ENCODE measurements at places on chromosomes 1 and 21.

DNA sequence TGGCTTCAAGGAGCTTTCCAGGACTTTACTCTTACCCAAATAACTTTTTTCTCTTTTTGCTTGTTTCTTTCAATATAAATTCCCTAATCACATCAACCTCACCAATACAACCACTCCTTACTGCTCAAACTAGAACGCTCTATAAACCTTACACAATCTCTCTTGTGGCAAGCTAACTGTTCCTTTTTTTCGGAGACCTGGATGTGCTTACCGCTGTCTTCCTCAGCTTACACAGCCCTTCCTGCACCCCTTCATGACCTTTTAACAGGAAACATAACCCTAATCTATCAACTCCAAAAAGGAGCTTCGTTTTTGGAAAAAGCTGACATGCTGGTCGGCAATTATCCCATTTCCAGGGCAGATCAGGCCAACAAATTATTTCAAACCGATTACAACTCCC lies 24.1 kb upstream of the SLC2A5 start:
- no peak for DNase-seq

DNA sequence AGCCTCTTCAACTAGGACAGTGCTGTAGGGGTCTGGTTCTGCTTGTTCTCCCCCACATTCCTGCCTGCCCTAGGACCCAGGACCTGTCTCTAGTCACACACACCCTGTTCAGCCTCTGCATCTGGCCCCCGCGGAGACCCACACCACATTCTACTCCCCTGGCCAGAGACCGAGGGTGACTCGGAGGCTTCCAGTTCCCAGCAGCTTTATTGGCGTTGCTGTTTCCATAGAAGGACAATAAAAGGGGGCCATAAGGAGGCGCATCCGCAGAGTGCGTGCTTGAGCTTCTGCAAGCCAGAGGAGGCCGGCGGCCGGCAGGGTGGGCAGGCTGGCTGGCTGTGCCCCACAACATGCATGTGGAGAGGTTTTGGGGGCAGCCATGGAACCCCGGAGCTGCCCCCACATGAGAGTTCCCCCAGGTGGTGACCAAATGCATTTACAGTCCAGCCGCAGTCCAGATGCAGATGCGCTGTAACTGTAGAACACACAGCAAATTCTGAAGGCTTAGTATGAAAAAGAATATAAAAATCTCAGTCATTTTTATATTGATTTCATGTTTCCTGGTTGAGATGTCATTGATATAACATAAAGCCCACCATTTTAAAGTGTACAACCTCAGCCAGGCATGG lies 52.4 kb downstream of the PDE9A start:
- DNase-seq, result no peak

GRCh38 chr1:198649968-198650338 lies 11.1 kb downstream of the PTPRC start:
- DNase-seq, result no peak

DNA sequence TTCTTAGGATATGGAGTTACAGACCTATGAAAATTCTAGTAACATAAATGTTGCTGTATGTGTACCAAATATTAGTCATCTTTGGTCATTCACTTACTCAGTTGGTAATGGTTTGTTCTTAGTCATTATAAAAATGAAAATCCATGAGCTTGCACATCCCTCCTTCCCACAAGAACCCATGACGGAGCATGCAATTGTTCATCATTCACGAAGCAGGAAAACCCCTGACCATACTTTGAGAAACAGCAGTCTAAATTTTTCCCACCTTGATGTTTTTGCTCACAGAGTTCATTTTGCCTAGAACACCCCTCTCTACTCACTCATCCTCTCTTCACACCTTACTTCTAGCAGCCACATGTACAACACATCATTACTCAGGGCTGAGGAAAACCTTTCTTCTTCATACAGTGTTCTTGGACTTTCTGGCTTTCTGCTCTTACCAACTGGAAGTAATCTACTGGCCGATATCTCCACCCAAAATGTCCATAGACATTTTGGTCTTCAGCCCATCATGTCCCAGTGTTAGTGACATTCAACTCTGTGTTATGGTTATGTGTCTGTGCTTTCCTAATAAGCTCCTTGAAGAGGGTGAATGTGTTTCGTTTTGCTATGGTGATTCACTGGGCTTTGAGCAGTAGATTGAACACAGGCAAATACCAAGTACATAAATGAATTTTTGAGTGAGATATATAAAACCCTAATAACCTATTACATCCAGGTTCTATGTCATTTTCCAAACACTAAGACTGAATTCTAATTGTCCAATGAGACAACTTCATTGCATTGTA lies 189.9 kb downstream of the ZC3H11B start:
- DNase-seq, result peak; percentile 65

DNA sequence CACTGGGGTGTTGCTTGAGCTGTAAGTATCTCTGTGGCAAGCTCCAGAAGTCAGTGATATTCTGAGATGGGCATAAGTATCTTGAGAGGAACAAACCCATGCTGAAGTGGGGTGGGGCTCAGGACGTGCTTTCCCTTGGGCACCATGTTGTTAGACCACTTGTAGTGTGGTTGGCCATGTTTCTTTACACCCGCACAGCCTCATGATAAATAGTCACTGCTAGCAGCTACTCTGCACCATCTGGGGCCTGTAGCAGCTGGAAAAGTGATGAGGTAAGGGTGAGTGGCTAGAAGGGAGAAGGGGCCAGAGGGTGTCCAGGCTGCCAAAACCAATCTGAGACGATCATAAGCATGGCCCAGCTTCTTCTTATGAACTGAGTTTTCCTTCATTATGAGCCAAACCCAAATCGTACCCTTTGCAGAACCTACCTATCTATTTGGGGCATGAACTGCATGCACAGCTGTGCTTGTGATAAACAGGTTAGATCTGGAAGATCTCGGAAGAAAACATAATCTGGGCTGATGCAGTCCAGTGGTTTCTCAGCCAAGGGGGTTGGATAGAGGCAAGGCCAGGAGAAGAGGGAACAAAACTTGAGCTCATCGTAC lies 91.9 kb upstream of the IRF2BP2 start:
- DNase-seq, result no peak

- DNase-seq, result no peak
These were observed 15.0 kb upstream of the PSMB2 start for GRCh38 chr1:35656148-35656862.

DNA sequence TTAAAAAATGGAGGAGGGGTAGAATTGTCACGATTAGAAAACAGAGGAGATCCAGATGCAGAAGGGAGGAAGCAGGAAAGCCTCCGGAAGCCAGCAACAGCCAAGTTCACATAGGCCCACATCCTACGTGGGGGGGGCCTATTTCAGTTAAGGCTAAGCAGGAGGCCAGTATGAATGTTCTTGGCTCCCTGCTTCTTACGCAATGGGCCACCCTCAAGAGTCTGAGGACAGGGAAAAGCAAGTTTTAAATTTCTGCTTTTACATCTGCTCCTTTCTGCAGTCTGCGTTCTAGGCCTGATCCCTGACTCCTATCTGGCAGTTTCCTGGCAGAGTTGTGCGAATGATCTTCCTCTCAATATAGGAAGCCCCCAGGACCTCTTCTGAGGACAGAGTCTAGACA lies 30.6 kb downstream of the RABIF start:
- peak; percentile 48 for DNase-seq

DNA sequence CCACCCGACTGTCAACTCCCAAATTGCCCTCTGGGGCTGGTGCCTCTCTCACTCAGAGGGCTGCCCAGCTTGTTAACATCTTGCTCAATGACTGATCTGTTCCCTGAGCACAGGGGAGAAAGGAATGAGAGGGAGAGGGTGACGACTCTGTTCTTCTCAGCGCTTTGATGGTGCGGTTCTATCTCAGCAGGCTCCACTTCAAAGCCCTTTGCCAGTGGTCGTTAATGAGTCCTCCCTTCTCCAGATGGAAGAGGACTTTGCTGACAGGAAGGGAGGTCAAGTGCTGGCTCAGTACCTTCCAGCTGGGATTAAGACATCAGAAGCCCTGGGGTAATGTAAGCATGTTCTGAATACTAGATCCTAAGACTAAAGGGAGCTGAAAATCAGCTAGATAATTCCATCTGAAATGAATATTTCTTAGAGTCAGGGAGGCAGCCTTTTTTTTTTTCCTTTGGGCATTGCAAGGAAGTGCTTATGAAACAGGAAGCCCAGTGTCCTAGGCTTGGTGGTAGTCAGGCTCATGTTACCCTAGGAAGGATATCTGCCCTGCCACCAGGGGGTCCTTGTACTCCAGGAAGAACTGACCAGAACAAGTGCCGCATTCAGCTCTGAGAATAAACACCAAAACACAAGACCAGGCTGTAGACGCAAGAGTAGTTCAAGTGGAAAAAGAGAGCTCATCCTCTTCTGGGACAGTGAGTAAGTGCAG lies 4.7 kb downstream of the FMOD start:
- no peak for DNase-seq

DNA sequence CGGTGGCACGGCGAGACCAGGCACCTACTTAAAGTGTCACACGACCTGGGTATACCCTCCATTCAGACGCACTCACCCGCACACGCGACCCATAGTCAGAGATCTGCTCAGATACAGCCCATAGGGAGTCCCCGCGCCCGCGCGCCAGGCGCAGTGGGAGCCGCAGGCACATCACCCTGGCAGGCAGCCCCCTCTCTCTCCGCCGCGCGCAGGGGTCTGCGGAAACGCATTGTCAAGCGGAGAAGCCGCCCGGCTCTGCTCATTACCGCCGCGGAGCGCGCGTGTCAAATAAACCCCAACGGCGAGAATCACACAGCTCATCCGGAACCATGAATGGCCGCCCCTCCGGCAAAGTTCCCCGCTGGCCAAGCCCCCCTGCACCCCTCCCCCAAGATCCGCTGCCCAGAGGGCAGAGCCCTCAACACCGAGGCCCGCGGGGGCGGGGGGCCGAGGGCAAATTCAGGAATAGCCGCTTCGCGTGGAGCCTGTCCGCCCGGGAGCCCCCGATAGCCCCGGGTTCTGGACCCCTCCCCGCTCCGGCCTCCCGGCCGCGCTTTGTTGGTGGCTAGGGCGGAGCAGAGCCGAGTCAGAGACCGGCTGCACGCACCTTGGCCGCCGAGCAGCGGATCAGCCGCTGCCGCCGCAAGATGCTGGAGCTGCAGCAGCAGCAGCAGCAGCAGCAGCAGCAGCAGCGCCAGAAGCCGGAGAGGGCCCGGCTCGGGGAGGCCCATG lies 522 bp downstream of the LRP8 start:
- DNase-seq, result no peak

DNA sequence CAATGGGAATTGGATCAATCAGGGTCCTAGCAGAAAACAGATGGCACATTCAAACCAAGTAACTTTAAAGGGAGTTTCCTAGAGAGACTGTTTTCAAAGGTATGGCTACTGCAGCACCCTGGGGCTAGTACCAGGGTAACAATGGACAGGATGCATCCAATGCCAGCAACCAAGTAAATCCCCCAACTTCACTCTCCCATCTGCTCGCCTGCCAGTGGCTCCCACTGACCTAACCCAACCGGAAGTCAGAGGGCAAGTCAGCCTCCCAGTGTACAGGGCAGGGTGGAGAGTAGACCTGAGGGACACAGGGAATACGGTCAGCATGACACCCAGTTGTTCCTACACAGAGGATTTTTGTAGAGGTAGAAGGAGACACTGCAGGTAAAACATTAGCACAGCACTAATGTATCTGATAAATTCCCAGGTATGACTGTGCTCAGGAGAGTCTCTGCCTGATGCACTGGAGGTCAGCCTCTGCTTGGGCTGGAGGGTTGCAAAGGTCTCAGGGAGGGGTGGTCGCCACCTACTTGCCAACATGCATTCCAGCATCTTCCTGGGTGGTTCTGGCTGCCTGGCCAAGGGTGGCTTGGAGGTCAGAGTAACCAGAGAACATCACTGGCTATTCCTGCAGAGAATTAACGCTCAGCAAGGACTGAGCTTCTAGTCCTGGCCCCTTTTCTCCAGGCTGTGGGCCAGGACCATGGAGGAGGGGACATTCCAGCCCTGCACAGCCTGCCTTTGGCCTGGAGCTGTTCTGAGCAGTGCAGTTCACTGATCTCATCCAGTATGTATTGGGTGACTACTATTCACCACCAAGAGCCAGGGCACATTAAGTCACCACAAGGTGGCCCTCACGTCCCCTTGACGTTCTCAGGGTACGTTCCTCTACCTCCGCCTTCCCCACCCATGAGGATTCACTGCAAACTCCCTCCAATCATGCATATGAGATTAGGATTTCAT lies 5.1 kb upstream of the GJA4 start:
- DNase-seq, result no peak

- DNase-seq, result no peak
These were observed 75.4 kb upstream of the VTCN1 start for GRCh38 chr1:117286145-117286544.

GRCh38 chr1:244341455-244342450 lies 110.0 kb downstream of the ADSS2 start:
- no peak for DNase-seq

GRCh38 chr1:186082235-186082937 lies 292.7 kb downstream of the TPR start:
- DNase-seq, result peak; percentile 70

DNA sequence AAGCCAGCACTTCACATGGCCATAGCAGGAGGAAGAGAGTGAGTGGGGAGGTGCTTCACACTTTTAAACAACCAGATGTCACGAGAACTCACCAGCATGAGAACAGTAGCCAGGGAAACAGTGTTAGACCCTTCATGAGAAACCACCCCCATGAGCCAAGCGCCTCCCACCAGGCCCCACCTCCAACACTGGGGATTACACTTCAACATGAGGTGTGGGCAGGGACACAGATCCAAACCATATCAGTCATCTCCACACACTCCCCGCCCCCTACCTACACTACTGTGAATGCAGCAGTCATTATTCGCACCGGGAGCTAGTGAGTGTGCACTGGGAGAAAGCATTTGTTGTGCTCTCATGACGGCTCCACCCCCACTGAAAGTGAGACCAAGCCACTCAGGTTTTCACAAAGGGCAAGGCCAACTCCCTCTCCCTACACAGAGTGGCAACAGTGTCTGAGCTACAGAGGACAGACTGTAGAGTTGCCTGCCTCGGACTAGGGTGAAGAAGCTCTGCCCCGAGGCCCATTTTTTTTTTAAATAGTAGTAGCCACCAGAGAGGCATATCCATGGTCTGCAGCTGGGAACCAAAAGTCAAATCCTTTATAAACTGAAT lies 125.6 kb downstream of the BARHL2 start:
- no peak for DNase-seq

DNA sequence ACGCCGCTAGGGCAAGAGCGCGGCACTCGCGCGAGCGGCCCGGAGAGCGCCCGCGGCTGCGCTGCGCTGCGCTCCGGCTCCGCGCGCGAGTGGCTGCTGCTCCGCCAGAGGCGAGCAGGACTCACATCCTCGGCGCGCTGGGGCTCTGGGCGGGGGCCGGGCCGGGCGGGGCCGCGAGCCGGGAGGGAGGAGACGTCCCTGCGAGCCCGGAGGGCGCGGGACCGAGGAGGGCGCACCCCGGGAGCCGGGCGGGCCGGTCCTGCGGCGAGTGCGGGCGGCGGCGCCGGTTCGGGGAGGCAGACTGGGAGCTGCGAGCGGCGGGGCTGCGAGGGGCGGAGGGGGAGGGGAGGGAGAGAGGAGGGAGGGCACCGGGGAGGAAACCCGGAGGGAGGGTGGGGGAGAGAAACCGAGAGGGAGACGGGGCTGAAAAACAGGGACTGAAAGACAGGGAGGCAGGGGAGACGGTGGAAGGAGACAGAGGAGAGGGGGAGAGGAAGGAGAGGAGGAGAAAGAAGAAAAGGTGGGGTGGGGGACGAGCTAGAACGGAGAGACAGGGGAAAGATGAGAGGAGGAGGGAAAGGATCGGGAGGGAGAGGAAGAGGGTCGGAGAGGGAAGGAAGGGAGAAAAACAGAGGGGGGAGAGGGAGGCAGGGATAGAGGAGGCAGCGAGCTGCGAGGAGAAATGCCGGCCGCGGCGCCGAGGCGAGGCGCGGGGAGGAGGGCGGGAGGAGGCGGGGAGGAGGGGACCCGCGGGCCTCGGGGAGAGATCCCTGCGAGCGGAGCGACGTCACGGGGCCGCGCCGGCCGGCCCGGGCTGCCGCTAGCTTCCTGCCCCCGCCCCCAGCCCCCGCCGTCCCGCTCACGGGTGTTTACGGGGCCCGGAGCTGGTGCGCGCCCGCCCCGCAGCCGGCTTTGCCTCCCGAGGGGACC lies at the start of gene CAMK2N1:
CAMK2N1 (minus strand) TSS at position 684 of the 930 bp plus-strand sequence. CDS start 831 bp downstream, outside the sequence.
- peak; percentile 64 for DNase-seq

All from fibroblast of skin of abdomen (primary cell).